ENCODE measurements at places on chromosomes 5 and 9. TPM values are rescaled to one million over a fixed set of nuclear protein-coding genes. Genes with fewer than 3 reads are reported as not detected.

The PCDHB3 gene
- total RNA-seq, result 0.13 TPM

The CFAP90 gene
- total RNA-seq, result not detected

The CSF1R gene
- total RNA-seq, result not detected

The NEUROG1 gene
- total RNA-seq, result not detected

The CD72 gene
- 0.90 TPM for total RNA-seq

The UAP1L1 gene
- total RNA-seq, result 2.0 TPM

The STOML2 gene
- 248 TPM for total RNA-seq

The PCDHA9 gene
- under 0.01 TPM for total RNA-seq

The LHX6 gene
- 0.13 TPM for total RNA-seq

The HEMGN gene
- not detected for total RNA-seq

The BHMT2 gene
- total RNA-seq, result not detected

The CFAP77 gene
- total RNA-seq, result not detected

The PDGFRB gene
- 1.6 TPM for total RNA-seq

The SPINK4 gene
- not detected for total RNA-seq

The PCDHGC3 gene
- 9.5 TPM for total RNA-seq

The RMI1 gene
- 3.7 TPM for total RNA-seq

The HMCN2 gene
- total RNA-seq, result under 0.01 TPM

The PIP5KL1 gene
- 2.1 TPM for total RNA-seq

The PCDHB8 gene
- total RNA-seq, result under 0.01 TPM

The SLC46A2 gene
- total RNA-seq, result not detected

The ORM2 gene
- total RNA-seq, result not detected

The RNF14 gene
- 49.8 TPM for total RNA-seq

The MUSK gene
- not detected for total RNA-seq

The DPM2 gene
- 17.4 TPM for total RNA-seq

Data from bronchial epithelial cell (primary cell).